ENCODE measurements at places on chromosomes 12 and 14. TPM values are rescaled to one million over a fixed set of nuclear protein-coding genes. Genes with fewer than 3 reads are reported as not detected.

FAM222A gene
- total RNA-seq: 42.9 TPM

GRCh38 chr14:79511146-79511545 is 700.2 kb downstream of the DIO2 start:
- no peak overlapping the region for H3K4me3 ChIP-seq
- no peaks in the 10 kb centered on the region for H3K36me3 ChIP-seq
- H3K27ac ChIP-seq: no peak overlapping the region
- no peaks in the 10 kb centered on the region for H3K4me1 ChIP-seq
- no peaks in the 10 kb centered on the region for H3K27me3 ChIP-seq

DNA sequence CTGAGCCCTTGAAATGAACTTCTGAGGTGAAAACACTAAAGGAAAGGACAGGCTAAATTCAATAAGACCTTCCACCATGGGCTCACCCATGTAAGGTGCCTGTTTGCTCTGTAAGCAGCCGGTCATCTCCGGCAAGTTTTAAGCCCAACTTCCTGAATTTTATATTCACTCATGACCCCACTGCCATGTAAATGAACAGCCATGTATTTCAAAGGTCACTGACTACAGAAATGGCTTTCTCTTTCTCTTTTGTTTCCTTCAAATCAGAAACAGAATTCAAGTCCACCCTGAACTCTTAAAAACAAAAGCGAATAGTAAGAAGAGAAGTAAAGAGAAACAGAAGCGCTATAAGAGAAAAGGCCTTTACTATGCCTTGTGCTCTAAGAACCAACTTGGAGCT is 61.7 kb upstream of the OVCH1 start:
- no peaks in the 10 kb centered on the region for H3K36me3 ChIP-seq
- H3K27me3 ChIP-seq: no peaks in the 10 kb centered on the region
- peaks cover 30% of the 10 kb centered on the region for H3K4me1 ChIP-seq
- H3K4me3 ChIP-seq: no peak overlapping the region

DNA sequence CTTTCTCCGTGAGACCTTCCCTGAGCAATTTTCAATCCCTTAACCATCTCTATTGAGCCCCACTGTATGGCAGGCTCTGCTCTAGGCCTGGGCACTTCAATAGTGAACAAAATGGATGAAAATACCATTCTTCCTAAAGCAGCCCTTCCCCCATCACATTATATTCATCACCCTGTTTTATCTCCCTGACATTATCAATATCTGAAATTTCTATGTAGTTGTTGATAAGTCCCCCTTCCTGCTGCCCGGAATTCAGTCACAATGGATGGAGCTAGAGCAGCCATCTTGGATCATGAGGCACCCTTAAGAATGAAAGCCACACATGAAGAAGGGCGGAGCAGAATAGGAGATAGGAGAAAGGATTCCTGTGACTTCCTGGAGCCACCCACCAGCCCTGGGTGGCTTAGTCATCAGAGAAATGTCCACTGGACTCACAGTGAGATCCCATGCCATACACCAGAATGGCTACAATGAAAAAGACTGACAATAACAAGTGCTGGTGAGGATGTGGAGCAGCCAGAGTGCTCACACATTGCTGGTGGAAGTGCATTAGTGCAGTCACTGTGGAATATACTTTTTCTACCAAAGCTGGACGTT is 33.9 kb downstream of the SCARB1 start:
- no peak overlapping the region for H3K4me3 ChIP-seq
- peaks cover 11% of the 10 kb centered on the region for H3K4me1 ChIP-seq
- H3K27ac ChIP-seq: no peak overlapping the region
- no peaks in the 10 kb centered on the region for H3K27me3 ChIP-seq
- no peak for DNase-seq

IL23A gene
- total RNA-seq: not detected

DNA sequence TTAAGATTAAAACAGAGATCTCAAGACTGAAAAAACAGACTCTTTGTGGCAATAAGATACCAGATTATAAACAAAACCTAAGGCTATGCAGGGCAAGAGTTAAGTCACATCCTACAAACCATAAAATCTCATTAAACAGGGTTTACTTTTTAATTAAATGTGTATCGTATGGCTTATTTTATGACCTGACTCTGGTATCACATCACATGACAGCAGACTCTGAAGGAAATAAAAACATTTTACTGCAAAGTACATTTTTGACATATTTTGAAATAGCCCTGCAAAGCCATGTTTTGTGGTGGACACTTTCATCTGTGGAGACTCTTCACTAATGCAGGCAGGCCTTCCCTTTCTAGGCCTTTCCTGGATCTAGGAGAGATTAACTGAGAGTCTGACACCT is 327.6 kb upstream of the CLEC14A start:
- H3K27ac ChIP-seq: no peak overlapping the region
- H3K36me3 ChIP-seq: no peaks in the 10 kb centered on the region
- no peaks in the 10 kb centered on the region for H3K4me1 ChIP-seq
- no peak overlapping the region for H3K4me3 ChIP-seq
- no peak for DNase-seq

All from cardiac muscle cell (in vitro differentiated cells and primary cell).